ENCODE measurements at places on chromosomes 1 and 21. TPM values are rescaled to one million over a fixed set of nuclear protein-coding genes. Genes with fewer than 3 reads are reported as not detected.

DNA sequence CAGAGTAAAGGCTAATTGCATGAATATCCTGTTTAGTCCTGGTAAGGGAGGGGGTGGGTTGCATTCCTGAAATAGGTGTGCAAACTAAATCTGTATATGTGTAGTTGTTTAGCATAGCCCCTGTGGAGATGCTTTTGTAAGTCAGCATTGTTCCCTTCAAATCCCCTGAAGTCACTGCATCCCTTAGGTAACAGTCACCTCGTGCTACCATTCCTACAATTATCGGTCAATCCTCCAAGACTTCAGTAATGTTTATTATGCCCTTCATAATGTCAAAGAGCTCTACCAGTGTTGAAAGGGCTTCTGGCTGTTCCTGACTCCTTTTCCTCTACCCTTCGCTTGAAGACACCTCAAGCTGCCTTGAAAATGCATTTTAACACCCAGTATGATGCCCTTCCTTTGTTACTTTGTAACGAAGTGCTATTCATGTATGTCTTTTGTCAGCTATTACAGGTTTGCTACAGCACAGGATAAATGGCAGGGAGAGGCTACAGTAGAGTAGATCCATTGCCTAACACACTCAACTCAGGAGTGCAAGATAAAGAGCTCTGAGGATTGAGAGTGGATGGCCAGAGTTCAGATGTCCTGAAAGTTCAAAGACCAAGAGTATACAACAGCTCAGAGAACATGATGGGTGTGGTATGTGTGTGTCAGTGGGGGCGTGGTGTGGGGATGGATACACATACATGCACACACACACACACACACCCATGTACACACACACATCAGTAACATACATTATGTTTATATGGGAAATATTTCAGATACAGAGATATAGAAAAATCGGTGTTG is 27.4 kb upstream of the FOXD3 start:
- no peak for DNase-seq

- DNase-seq = no peak
Observed at GRCh38 chr1:37602750-37603694, 7.3 kb upstream of the GNL2 start.

The PPIAL4G gene
- 0.21 TPM for polyA plus RNA-seq

DNA sequence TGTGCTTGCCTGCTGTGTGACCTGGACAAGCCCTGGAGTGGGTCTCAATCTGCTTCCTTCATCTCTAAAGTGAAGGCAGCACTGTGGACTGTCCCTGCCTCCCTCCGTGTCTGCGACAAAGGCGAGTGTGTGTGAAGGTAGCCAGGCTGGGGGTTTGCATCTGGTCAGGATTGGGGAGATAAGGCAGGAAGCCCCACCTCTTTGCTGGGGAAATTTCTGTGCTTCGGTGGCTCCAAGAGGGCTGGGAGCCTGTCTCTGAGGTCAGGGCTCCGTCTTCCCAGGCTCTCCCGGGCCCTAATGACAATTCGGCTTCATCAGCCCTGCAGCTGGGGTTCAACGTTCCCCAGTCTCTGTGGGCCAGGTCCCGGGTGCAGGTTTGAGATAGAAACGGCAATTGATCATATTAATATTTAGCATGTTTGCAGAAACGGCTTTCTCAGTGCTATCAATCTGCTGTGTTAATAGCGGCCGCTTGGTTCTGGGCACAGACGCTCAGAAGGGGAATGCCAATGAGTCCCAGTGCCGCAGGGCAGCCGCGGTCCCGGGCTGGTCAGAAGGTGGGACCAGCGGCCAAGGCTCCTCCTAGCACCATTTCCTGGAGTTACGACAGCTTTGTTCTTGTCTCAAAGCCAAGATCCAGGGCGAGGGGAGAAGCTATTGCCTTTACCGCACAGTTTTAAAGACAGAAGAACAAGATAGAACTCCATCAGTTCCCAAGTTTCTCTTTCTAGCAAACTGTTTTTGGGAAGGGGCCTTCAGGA is 105.7 kb downstream of the PRDM16 start:
- no peak for DNase-seq

GRCh38 chr1:237045278-237046016 is 3.5 kb downstream of the RYR2 start:
- no peak for DNase-seq

The SPATA1 gene
- 3.6 TPM for polyA plus RNA-seq
